AG04449 (cell line): ENCODE measurements at places on chromosomes 4 and X.

GRCh38 chr4:155489271-155489670 lies 112.5 kb upstream of the MAP9 start:
- DNase-seq = no peak

DNA sequence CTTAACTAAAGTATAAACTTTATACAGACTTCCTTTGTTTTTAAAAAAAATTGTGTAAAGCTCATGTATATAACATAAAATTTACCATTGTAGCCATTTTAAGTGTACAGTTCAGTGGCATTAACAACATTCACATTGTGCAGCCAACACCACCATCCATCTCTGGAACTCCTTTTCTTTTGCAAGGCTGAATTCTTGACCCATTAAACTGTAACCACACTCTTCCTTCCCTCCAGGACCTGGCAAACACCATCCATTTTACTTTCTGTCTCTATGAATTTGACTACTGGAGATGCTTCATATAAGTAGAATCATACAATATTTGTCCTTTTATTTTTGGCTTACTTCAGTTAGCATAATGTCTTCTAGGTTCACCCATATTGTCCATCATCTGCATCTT lies 104.7 kb downstream of the RASL11B start:
- no peak for DNase-seq

GRCh38 chr4:10079256-10079655 lies 37.3 kb downstream of the WDR1 start:
- DNase-seq = no peak

DNA sequence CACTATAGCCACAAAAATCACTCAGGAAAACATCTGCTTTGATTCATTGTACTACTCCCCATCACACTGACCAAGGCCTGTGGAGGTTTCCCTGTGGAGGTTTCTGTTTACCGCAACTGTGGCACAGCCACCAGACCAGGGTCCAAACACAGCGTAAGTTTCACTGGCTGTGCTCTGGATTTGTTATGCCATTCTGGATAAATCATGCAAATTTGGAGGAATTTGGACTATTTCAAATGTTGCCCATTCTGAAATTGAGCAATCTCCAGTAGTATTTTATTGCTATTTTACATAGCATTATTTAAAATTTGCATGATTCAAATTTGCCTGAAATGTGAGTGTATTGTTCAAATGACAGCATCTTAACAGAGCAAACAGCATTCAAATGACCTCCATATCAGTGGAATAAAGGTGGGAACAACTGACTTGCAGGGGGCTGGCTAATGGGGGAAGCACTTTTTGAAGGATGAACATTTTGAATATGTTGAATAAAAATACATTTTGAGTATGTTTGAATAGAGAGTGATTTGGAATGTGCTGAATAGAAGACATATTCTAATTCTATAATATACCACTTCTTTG lies 66.1 kb upstream of the ACSL1 start:
- DNase-seq = no peak

GRCh38 chr4:148857239-148857972 lies 415.2 kb upstream of the NR3C2 start:
- no peak for DNase-seq

- DNase-seq = no peak
Observed at GRCh38 chr4:6999172-7000086, 43.7 kb upstream of the TADA2B start.

- no peak for DNase-seq
Observed at GRCh38 chr4:144342949-144343760, 202.6 kb upstream of the GYPA start.

- peak; percentile 63 for DNase-seq
Observed at GRCh38 chr4:73729534-73730165, 10.7 kb upstream of the CXCL8 start.

GRCh38 chr4:141410839-141411238 lies 190.1 kb downstream of the ZNF330 start:
- DNase-seq = peak; percentile 38

DNA sequence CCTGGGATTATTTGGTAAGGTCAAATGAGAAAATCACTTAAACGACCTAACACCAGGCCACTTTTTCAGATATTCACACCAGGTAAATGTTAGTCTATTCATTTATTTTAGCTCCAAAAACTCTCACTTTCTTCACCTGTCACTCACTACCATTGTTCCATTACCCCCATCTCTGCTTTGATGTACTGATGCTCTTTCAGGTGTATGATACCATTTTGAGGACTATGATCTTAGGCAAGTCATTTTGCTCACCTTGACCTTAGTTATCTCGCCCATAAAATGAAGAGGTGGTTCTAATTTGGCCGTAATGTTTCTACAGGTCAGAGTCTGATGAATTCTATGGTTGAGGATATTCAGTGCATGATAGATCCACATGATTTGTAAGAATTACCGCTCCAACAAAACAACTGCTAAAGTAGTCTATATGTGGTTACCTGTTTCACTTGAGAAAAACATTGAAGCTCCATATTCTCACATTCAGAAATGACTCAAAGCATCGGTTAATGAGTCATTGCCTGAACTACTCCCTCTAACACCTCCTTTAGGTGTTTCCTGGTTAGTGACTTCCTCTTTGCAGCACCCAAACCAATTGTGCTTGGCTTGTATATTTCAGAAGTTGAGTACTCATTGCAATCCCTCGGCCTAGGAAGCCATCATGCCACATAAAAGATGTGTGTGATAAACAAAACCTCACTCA lies 4.5 kb downstream of the DTHD1 start:
- DNase-seq = no peak

DNA sequence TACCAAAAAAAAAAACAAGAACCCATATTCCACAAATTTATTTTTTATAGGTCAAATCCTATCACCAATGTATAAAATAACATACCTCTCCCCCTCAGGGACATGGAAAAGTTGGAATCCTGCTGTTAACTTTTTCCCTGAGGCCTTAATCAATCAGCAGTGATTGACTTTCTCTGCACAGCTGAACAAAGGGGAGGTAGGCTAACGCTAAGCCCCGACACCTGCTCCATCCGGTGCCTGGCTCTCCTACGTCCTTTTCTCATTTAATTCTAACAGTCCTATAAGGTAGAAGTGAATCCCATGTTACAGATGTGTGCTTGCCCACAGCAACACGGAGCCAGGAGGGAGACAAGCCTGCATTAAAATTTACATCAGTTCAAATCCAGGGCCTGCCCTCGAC lies 2.8 kb downstream of the CENPU start:
- DNase-seq = no peak

- DNase-seq = no peak
Observed at GRCh38 chr4:14410516-14410915, 591.8 kb upstream of the CPEB2 start.

GRCh38 chr4:67160394-67160793 lies 384.9 kb downstream of the CENPC start:
- no peak for DNase-seq

DNA sequence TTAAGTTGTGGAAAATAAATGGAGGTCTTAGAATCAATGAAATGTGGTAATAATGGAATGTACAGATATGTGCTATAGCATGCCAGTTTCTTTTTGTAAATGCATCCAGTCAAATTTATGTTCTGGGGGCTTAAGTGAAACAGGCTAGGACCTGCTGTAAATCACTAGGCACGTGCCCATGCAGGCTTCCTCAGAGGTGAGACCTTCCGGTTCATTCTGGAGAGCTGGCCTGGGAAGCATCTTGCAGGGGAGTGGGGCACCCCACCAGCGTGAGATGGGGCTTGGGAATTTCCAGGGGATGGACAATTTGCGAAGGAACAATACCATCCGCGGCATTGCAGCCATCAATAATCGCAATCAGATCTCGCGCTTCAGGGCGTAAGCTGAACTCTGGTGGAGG lies 80.1 kb downstream of the SORCS2 start:
- no peak for DNase-seq

DNA sequence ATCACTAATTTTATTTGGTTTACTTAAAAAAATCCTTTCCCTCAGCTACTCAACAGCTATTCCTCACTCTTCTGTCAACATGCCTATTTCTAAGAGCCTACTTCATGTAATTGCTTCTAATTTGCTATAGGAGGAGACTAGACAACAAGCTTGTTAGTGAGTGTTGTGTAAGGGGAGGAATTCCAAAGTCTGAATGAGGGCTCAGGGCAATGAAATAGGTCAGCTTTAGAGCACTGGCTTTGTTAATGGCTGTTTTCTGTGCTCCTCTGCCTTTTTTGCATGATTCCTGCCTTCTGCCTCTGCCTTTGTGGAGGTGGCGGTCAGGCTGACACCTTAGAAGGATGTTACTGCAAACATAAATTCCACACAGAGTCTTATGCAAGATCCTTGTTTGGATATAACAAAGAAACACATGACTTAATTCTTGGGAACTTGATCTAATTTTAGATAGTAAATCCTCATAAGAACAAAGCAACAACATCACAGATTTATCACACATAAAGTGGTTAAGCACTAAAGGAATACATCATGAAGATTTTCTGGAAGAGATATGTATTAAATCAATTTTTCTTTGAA lies 15.0 kb upstream of the PAGE1 start:
- no peak for DNase-seq

- no peak for DNase-seq
Observed at GRCh38 chr4:40348000-40348399, 12.9 kb downstream of the CHRNA9 start.

DNA sequence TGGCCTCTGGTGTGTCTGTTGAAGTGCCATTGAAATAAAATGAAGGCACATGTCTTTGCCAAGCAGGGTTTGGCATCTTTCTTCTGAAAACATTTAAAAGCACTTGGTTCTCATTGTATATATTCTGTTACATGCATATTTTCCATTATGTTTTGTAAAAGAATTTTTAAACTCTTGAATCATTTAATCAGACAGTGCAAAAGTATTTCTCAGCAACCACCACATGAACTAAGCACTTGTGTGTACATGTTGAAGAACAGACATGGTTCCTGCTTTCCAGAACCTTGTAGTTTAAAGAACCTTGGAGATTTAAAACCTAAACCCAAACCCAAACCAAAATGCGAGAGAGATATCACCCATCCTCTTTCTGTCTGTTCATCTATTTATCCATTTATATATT lies 220.3 kb upstream of the GIMD1 start:
- DNase-seq = no peak

DNA sequence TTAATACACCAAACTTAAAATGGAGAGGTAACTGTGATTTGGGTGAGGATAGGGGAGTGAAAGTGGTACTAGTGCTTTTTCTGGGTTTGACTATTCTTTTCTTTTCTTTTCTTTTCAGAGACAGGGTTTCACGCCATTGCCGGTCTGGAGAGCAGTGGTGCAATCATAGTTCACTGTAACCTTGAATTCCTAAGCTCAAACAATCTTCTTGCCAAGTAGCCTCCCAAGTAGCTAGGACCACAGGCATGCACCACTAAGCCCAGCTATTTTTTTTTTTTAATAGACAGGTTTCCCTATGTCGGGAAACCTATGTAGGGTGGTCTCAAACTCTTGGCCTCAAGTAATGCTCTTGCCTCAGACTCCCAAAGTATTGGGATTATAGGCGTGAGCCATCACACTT lies 3.0 kb upstream of the ARMCX4 start:
- no peak for DNase-seq

DNA sequence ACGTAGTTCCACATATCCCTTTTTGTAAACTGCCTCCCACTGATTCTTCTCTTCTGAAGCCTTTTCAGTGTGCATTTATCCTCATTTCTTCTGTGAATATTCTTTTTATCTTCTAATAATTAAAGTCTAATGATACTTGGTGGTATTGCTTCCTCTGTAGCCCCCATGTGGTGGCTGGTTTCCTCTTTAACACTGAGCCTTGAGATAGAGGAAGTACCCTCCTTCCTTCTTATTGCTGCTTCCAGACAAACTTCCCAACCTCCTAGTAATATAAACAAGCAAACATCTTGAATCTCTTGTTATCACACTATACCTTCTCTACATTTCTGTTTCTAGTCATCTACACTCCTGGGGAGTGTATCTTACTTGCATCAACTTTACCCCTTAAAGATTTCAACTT lies 310.5 kb upstream of the GIMD1 start:
- DNase-seq = no peak

DNA sequence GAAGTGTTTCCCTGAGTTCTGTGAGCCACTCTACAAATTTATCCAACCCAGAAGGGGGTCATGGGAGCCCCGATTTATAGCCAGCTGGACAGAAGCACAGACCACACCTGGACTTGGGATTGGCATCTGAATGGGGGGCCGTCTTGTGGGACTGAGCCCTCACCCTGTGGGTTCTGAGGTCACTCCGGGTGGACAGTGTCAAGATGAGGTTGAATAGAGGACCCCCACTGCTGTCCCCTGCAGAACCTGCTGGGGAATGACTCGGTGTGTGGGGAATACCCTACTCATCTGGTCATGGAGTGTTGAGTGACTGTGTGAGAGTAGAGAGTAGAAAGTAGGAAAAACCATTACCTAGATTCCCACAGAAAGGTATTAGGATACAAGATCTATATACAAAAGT lies 67.5 kb downstream of the ZFYVE28 start:
- no peak for DNase-seq

DNA sequence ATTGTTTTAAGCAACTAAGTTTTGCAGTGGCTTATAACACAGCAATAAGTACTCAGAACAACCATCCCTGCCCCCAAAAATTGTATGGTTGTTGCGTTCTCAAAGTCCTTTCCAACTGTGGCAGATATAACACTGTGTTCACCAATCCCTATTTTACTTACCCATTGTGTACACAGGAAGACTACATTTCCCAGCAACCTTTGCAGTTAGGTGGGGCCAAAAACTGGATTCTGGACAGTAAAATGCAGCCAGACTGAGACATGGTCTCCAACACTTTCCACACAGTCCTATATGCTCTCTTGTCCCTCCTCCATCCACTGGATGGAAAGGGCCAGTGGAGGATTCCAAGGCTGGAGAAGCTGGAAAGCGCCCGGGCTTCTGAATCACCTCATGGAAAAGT lies 523.6 kb downstream of the BCOR start:
- no peak for DNase-seq

GRCh38 chr4:38275331-38276100 lies 315.3 kb downstream of the PTTG2 start:
- DNase-seq = no peak

- DNase-seq = no peak
Observed at GRCh38 chrX:38985375-38985774, 184.1 kb downstream of the MID1IP1 start.

DNA sequence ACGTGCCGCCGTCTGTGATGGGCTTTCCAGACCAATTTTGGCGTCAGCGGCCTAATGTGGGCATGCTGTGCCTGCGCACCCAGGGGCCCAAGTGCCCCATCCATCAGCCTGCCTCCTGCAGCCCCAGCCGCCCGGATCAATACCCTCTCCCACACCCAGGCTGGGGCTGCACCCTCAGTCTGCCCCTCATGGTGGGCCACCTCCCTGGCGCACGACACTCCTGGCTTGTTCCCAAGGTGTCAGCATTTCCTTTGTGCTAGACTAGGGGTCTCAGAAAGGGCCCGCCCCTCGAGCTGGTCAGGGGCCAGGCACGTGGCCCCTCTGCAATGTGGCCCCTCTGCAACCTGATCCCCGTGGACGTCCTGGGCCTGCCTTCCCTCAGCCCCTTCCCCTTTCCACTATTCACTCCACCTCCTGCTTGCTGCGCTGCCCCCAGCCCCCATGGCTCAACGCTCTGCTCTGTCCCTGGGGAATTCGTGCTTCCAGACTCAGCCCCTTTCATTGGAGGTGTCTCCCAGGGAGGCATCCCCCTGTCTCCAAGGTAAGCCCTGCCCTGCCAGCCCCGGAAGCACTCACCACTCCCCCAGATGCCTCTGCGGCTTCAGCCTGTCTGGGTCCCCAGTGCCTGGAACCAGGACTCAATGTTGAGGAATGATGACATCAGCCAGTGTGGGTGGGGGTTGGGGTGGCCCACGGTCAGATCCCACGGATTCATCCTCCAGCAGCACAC lies 130.8 kb downstream of the HMX1 start:
- no peak for DNase-seq
